ENCODE measurements at places on chromosomes 13 and 19.

- no peak for DNase-seq
Measured at GRCh38 chr13:50650592-50651504, 192.6 kb downstream of the DLEU7 start.

DNA sequence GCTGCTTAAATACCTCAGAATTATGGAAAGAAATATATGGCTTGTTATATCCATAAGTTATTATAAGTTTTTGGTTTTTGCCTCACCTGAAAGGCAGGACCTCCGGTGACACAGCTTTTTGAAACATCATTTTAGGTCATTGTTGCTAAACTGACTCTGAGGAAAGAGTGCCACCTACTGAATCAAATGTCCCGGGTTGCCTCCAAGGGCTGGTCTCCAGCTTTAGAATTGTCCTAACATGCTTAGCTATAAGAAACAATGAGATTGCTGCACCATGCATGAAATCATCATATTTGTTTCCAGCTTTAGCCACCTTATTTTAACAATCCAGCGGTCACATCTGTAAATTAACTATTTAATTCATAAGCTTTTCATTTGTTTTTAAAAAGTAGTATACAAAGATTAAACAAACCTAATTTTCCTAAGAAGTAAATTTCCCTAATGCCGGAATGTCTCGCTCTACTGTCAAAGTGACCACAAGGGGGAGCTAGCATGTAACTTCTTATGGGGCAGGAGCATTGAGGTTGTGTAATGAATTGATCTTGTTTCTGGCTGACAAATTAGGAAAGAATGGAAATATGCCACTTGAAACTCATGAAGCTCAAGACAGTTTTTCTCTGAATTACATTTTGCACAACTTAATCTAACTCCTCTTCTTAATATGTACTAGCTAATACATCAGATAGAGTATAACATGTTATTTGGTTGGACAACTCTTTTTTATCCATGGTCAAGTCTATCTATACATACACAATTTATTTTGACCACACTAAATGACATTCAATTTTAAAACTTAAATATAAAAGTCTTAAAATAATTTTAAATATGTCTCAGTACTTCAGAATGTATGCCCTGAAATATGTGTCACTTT lies 6.7 kb upstream of the PCDH17 start:
- no peak for DNase-seq

GRCh38 chr19:7450243-7451223 lies 38.3 kb downstream of the PEX11G start:
- no peak for DNase-seq

- no peak for DNase-seq
Measured at GRCh38 chr13:45690636-45691035, 11.5 kb upstream of the CBY2 start.

DNA sequence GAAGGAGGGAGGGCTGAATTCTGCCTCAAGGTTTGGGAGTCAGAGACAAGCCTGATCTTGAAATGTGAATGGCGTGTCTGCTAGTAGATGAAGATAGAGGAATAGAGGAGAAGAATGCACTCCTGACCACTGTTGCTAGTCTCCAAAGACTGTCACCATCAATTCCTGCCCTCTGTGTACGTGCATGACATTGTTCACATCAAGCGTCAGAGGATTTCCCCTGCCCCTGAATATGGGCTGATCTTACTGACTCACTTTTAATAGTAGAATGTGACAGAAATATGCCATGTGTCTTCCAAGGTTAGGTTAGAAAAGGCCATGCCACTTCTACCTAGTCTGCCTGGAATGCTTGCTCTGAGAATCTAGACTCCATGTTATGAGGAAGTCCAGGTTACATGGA lies 538.6 kb downstream of the DIAPH3 start:
- no peak for DNase-seq

DNA sequence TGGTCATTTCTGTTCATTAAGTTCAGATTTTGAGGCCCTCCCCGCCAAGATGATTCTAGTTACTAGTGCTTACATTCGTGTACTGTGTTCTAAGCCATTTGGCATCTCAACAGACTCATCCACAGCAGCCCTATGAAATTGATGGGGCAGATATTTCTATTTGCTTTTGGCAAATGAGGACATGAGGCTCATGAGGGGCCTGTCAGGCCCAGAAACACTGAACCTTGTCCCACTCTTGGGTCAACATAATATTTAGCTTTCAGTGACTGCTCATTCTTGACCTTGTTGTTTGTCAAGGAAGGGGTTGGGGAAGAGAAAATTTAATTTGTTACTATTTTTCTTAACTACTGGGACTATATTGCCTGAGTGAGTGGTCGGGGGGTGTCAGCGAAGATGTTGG lies 92.3 kb upstream of the RNF113B start:
- no peak for DNase-seq

DNA sequence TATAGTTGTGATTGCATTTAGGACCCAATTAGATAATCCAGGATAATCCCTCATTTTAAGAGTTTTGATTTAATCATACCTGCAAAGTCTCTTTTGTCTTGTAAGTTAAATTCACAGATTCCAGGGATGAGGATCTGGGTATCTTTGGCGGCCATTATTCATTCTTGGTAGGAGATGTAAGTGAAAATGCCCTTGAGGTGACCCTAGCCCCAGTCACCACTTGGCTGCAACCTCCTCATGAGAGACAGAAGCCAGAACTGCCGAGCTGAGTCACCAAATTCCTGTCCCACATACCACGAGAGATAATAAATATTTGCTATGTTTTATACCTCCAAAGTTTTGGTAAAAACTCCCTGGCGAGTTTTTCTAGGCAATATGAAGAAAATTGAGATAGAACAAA lies 389.4 kb downstream of the RFC3 start:
- DNase-seq = no peak

DNA sequence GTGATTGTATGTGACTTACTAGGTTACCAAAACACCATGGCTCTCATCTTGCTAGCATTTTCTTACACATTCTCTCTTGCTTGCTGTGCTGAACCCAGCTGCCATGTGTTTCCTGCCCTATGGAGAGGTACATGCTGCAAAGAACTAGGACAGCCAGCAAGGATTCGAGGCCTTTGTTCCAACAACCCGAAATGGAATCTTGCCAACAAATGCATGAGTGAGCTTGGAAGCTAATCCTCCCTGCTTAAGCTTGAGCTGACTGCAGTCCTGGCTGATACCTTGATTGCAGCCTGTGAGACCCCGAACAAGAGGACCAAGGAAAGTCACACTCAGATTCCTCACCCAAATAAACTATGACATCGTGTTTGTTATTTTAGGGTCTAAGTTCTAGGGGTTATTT lies 651.2 kb downstream of the SLITRK6 start:
- DNase-seq = no peak

- DNase-seq = no peak
Measured at GRCh38 chr13:97496511-97496910, 62.5 kb downstream of the RAP2A start.

GRCh38 chr19:41303954-41304353 lies 6.0 kb upstream of the CCDC97 start:
- peak; percentile 50 for DNase-seq

DNA sequence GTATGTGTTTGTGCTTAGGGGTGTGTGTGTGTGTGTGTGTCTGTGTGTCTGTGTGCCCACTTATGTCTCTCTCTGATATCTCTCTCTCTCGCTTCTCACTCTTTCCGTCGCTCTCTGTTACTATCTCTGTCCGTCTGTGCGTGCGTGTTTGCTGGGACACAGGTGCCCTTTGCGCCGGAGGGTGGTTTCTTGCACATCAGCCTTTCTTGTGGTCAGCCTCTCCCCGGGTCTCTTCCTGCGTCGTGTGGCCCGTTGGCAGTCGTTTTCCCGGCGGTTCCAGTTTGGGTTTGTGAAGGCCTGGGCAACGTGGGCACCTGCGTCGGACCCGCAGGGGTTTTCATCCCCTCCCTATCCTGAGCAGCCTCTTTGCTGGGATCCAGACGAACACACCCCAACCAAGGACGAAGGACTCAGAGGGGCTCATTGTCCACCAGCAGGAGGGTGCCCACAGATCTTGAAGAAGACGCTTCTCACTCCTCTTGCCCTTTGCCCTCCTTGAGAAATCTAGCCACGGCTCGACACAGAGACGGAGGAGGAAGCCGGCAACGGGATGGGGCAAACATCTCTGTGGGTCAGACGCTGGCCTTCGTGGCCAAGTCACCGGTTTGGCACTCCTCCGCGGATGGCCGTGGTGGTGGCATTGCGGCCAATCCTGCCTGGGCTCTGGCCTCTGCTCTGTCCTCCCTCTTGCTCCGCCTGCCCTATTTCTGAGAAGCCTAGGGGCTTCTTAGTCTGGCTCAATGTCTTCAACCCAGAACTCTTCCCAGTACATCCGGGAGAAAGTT lies 52.3 kb downstream of the ZNF146 start:
- DNase-seq = no peak

- DNase-seq = no peak
Measured at GRCh38 chr19:10500247-10500592, 2.9 kb downstream of the KEAP1 start.

- DNase-seq = no peak
Measured at GRCh38 chr19:49848938-49849337, 2.0 kb upstream of the PTOV1 start.

GRCh38 chr19:50210425-50210824 lies 7.0 kb downstream of the MYH14 start:
- DNase-seq = no peak

GRCh38 chr13:113597391-113598080 lies 13.0 kb downstream of the TFDP1 start:
- DNase-seq = no peak

DNA sequence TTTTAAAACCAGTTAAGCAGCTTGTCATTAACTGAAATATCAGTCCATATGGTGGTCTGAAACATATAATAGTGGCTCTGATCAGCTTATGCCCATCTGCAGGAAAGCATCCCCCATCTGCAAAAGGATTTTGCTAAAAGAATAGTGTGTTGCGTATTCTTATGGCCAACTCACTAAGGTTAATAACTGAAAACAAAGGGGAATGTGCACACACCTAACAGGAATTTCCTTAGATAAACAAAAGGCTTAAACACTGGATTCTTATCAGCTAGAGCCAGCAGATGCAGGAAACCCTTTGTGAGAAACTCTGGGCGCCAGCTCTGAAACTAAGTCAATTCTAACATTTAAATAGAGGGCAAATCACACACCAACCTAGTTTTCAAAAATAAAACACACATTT lies 22.1 kb downstream of the VPS36 start:
- no peak for DNase-seq

DNA sequence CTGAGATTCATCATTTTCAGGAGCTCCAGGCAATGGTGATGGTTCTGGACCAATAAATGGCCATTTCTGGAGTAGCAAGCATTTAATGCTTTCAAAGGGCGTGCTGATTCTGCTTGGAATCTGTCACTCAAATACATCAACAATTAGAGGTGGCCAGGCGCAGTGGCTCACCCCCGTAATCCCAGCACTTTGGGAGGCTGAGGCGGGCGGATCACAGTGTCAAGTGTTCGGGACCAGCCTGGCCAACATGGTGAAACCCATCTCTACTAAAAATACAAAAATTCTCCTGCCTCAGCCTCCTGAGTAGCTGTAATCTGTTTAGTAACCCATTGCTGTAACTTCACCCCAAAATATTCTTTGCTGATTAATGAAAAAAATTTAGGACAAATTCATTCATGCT lies 1574.2 kb downstream of the EFNB2 start:
- no peak for DNase-seq

- DNase-seq = no peak
Measured at GRCh38 chr19:49997709-49998108, 27.5 kb downstream of the VRK3 start.

DNA sequence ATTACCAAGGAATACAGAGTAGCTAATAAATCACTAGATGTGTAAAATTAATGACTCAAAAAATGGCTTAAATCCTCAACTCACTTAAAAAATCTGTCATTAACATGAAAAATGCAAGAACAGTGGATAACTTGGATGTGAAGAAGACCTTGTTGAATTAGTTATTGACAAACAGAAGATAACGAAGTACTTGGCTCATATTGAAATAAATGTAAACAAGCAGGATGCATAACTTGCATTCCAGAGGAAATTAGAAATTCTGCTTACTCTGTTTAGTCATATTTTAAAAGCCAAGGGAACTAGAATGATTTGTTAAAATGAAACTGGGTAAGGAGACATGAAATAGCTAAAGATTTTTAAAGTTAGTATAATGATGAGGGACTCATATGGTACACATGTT lies 1812.2 kb downstream of the PCDH9 start:
- no peak for DNase-seq

GRCh38 chr13:23381866-23382265 lies 51.6 kb downstream of the SACS start:
- DNase-seq = no peak

DNA sequence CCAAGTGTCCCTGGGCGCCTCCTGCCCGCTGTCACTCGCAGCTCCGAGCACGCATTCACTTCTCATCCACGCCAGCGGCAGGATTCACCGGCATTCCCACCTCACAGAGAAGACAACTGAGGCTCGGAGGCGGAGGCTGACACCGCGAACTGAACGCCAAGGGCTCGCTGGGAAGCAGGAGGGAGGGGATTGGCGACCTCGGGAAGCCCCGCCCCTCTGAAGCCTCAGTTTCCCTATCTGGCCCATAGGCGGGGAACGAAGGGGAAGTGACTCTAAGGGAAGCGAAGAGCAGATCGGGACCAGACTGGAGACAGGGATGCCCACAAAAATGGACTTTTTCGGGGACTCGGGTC lies 256 bp downstream of the MICOS13 start:
- no peak for DNase-seq

DNA sequence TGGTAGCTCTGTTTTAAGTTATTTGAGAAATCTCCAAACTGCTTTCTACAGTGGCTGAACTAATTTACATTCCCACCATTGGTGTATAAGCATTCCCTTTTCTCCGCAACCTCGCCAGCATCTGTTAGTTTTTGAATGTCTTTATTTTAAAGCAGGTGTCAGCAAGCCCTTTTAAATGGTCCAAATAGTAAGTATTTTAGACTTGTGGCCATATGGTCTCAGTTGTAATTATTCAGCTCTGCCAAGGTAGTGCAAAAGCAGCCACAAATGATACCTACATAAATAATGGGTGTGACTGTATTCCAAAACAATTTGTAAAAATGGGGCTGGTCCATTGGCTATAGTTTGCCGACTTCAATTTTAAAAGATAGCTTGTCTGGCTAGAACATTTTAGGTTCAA lies 58.7 kb upstream of the TMTC4 start:
- DNase-seq = no peak

GRCh38 chr13:74036373-74036772 lies 97.8 kb downstream of the KLF12 start:
- no peak for DNase-seq

DNA sequence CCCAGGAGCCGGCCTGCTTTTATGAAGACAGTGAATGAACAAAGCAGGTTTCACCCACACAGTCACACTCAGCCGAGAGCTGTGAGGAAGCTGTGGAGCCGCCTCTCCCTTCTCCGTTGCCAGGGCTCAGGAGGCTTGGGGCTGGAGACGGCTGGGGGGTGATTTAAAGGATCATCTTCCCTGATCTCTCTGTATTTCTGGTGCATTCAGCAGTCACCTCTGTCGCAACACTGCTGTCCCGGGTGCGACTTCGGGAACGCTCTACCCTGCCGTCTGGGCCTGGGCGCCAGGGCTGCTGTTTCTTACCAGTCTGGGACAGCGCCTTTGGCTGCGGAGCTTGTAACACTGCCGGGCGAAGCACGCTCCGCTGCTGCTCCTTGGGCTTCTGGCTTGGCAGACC lies 18.1 kb downstream of the CAPS start:
- DNase-seq = no peak

Measured in effector memory CD8-positive, alpha-beta T cell (primary cell).